ENCODE measurements at places on chromosomes 7 and 10. TPM values are rescaled to one million over a fixed set of nuclear protein-coding genes. Genes with fewer than 3 reads are reported as not detected.

GRCh38 chr10:78973901-78974616, 94.7 kb upstream of the ZMIZ1 start:
- DNase-seq: peak; percentile 87

GRCh38 chr10:69492091-69492745, 41.0 kb downstream of the TSPAN15 start:
- no peak for DNase-seq

DNA sequence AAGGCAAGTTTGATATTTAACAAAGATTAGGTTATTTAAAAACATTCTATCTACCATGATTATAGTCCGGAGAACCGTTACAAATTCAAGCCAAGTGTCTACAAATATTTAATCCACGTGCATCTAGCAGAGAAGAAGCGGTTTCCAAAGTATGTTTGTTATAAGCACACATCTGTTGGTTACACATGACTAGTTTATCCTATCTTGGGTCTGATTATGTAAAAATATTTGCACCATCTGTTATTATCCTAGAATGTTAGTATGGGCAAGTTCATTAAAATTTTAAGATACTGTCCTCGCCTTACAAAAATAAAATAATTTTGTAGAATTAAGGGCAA, 289.2 kb upstream of the VSTM2A start:
- DNase-seq: no peak

- peak; percentile 14 for DNase-seq
Observed at GRCh38 chr7:171912-172515, 20.4 kb upstream of the FAM20C start.

DNA sequence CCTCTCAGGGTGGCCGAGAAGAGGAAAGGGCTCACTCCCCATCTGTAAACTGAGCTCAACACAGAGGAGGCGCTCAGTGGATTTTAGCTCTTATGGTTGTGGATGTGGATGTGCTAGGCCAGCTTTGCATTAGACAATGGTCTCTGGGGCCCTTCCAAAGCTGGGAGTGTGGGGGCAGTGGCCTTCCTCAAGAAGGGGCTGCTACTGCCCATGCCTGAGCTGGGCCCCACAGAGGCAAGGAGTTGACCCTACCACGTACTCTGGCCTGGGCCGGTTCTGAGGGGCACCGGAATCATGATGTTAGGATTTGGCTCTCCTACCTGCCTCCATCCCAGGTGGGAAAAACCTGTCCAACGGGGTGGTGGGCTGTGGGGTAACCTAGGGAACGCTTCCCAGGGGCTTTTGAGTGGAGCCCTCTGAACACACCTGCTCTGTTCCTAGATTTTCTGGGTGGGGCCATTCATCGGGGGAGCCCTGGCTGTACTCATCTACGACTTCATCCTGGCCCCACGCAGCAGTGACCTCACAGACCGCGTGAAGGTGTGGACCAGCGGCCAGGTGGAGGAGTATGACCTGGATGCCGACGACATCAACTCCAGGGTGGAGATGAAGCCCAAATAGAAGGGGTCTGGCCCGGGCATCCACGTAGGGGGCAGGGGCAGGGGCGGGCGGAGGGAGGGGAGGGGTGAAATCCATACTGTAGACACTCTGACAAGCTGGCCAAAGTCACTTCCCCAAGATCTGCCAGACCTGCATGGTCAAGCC, 11.5 kb downstream of the AQP1 start:
- DNase-seq: peak; percentile 50

DNA sequence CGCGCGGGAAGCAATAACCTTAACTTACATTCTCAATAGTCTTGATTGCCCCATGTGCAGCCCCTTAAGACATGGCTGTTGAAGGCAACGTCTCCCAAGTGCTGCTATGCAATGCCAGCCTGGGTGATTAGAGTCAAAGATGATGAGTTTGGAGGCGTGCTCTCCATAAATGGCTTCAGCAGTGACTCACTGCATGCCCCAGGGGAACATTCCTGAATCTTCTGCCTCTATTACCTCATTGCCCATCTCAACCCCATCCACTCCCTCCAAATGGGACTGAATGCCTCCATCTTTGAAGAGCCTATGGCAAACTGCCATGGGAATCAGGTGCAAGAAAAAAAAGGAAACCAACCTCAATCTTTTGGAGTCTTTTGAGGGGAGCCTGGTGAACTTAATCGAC, 282.8 kb downstream of the SNX10 start:
- DNase-seq: no peak

- DNase-seq: no peak
Observed at GRCh38 chr7:88628363-88629085, 131.0 kb upstream of the ZNF804B start.

CHAT gene
- total RNA-seq: not detected

OPN4 gene
- 0.41 TPM for total RNA-seq

GRCh38 chr10:60677531-60678129, 100.6 kb upstream of the CDK1 start:
- no peak for DNase-seq

DNA sequence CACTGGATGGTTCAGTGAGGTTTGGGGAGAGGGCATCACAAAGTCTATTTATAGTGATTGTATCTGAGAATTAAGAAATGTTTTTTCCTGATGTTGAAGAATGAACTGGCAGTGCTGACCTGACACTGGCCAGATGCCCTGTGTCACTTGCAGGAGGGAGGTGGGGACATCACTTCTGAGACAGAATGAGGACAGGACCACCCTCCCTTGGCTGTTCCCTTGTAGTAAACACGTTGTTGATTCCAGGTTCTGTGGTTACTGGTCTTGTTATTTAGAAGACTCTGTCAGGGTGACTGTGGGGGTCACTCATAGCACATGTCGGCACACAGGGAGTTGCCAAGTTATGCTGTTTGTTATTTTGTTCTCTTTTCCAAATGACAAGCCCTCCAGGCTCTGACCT, 126.4 kb downstream of the ADCY1 start:
- no peak for DNase-seq

GRCh38 chr7:27184337-27185012, 557 bp downstream of the HOXA11 start:
- no peak for DNase-seq

SFMBT2 gene
- 9.6 TPM for total RNA-seq

DNA sequence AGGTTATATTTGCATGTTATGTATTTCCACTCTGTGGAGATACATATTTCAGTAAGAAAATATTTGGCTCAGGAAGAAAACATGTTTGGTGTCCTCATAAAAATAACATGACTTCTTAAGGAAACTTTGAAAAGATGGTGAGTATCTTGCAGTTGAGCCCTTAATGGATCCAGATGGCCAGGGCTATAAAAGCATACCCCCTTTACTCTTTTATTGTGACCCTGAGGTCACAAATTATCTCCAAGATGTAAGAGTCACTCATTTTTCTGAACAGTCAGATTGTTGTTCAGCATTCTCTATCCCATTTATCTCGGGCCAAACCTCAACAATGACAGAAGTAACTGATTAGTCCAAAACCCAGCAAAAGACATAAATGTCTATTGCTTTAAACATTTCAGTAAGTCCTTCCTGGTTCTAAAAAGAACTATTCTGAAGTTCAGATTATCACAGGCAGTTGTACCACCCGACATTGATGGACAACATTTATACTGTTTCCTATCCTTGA, 539.4 kb downstream of the PARD3 start:
- DNase-seq: no peak

DNA sequence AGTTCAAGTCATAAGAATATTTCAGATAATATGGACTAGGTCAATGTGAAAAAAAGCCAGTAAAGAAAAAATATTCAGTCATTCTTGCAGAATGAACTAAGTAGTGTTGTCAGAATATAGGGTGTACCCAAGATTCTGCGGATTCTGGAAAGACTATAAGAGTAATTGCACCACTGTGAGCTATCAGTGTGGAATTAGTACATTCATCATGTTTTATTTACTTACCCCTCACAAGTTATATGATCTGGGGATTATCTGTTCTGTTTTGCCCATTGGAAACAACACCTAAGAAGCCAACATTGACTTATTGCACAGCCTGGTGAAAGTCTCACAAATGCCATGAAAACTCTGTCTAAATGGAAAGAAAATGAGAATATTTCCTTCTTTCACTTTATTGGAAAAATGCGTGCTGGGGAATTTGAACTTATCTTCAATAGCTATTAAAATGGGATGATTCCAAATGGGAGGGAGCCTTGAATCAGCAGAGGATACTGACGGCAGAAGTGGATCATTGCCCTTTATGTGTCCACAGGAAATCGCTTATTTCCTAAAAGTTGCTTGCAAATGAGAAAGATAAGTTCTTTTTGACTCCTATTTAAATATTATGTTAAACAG, 563.3 kb upstream of the POM121L12 start:
- DNase-seq: no peak

DNA sequence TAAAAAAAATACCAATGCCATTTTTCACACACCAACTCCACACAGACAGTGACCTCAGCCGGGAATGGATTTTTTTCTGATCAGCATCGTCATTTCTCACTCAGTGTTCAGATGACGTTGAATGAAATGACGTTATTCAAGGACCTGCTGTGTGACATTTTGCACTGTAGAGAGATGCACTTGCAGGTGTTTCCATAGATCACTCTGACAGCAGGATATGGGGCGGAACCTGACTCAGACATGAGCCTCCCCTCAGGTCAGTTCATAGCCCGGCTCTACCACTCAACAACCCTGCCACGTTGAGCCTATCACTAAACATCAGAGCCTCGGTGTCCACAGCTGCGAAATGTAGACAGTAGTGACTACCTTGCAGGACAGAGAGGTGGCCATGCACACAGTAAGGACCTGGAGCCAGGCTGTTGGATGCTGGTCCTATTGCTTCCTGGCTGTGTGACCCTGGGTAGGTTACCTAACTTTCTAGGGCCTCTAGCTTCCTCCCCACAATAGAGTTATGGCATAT, 41.4 kb upstream of the ANTXRL start:
- DNase-seq: no peak

- no peak for DNase-seq
Observed at GRCh38 chr7:155685070-155685790, 40.8 kb downstream of the RBM33 start.

MYOF gene
- 34.4 TPM for total RNA-seq

GRCh38 chr10:22321156-22321923, 441 bp downstream of the BMI1 start:
- peak; percentile 88 for DNase-seq

DNA sequence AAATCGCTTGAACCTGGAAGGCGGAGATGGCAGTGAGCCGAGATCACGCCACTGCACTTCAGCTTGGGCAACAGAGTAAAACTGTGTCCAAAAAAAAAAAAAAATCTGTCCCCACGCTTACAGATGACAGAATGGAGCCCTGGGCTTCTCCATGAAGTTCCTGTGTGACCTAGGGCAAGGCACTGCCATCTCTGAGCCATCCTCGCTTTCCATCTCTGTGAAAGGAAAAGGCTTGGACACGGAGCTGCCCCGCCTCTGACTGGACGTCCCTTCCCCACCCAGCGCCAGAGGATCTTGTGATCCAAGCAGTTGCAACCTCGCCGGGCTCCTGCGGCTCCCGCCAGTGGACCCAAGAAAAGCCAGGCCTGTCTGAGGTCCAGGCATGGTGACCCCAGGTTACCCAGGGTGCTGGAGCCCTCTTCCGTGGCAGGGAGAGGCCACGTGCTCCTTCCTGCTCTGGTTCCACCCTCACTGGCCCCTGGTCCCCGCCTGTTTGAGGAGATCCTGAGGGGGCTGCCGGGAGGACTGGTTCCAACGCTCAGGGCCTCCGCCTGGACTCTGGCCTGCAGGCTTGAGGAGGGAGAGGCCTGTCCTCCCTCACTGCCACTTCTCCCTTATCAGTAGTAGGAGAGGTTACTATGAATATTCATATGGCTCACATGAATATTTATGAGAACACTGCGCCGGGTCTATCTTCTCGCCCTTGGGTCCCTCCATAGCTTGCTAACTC, 25.6 kb upstream of the ELFN1 start:
- DNase-seq: no peak

- DNase-seq: no peak
Observed at GRCh38 chr7:82247814-82248433, 195.7 kb downstream of the CACNA2D1 start.

TAS2R4 gene
- 0.14 TPM for total RNA-seq

GRCh38 chr7:10677211-10677610, 296.5 kb upstream of the PHF14 start:
- DNase-seq: no peak

SNX10 gene
- total RNA-seq: 1.9 TPM

NUB1 gene
- total RNA-seq: 31.3 TPM

DNA sequence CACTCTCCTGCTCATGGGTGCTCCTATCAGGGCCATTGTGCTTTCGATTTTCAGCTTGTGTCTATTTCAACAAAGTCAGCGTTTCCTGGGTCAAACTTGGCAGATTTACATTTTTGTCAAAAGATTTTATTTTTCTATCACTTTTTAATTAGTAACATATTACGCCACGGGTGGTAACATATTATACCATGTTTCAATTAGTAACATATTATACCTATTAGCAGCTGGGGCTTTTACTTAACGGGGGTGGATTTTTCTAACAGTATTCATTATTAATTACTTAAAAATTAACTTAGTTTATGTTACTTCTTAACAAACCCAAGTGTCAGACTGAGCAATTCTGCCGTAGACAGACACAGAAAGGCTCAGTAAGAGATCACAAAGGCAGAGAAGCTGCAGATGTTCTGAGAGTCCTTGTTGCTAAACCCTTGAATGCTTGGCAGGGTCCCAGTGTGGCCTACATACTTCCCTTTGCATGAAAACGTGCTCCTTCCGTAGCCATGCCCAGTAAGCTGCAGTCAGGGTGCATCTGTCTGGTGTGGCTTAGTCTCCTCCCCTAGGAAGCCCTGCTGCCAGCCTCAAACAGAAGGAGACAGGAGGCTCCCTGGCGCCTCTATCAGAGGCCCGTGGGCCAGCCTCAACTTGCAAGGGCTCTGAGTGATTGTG, 263.1 kb upstream of the CXCL12 start:
- DNase-seq: no peak

ZPBP gene
- not detected for total RNA-seq

NEURL1 gene
- total RNA-seq: 0.05 TPM

GRCh38 chr7:139568346-139568675, 44.8 kb downstream of the CLEC2L start:
- DNase-seq: no peak

DNA sequence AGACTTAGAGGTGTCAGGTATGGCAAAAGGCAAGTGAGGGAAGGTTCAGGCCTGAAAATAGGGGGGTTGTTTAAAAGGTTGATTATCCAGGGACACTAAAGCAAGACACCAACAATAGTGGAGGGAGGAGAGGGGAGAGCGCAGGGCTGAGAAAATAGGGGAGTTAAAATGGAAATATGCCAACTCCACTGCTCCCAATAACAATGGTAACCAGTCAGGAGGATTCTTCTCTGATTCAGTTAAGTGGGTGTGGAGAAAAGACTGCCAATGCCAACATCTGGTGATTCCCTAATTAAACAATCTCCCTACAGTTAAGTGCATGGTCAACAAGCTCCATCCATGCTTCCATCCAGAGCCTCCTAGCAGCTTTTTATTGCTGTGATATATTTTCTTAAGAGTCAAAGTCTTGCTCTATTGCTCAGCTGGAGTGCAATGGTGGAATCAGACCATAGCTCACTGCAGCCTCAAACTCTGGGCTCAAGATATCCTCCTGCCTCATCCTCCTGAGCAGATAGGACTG, 183.3 kb downstream of the JAZF1 start:
- DNase-seq: no peak

PNLIPRP1 gene
- not detected for total RNA-seq
